ENCODE measurements at places on chromosomes 3 and 15.

GRCh38 chr3:31692751-31693150 is 160.0 kb downstream of the STT3B start:
- no peak for DNase-seq

GRCh38 chr15:57566834-57567233 is 24.9 kb upstream of the MYZAP start:
- peak; percentile 70 for DNase-seq

- no peak for DNase-seq
Observed at GRCh38 chr3:28669870-28670269, 321.2 kb upstream of the AZI2 start.

GRCh38 chr15:49832511-49832910 is 211.7 kb downstream of the DTWD1 start:
- DNase-seq: peak; percentile 52

DNA sequence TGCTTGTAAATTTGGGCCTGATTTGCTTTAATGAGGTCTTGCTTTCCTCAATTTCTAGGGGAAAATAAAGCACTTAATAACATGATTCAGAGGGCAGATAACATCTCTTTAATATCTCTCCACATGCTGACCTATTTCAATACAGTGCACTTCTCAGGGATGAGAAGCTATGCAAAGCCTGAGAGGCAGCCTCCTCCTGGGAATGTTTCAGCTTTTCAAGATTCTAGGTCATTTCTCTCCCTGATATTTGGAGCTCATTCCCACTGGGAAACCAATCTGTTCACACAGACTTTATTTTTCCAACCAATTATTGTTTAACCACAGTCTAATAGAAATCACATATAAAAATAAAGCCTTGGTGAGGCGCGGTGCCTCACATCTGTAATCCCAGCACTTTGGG is 67.0 kb upstream of the LSAMP start:
- DNase-seq: no peak

- no peak for DNase-seq
Observed at GRCh38 chr3:54020436-54020835, 101.9 kb upstream of the CACNA2D3 start.

DNA sequence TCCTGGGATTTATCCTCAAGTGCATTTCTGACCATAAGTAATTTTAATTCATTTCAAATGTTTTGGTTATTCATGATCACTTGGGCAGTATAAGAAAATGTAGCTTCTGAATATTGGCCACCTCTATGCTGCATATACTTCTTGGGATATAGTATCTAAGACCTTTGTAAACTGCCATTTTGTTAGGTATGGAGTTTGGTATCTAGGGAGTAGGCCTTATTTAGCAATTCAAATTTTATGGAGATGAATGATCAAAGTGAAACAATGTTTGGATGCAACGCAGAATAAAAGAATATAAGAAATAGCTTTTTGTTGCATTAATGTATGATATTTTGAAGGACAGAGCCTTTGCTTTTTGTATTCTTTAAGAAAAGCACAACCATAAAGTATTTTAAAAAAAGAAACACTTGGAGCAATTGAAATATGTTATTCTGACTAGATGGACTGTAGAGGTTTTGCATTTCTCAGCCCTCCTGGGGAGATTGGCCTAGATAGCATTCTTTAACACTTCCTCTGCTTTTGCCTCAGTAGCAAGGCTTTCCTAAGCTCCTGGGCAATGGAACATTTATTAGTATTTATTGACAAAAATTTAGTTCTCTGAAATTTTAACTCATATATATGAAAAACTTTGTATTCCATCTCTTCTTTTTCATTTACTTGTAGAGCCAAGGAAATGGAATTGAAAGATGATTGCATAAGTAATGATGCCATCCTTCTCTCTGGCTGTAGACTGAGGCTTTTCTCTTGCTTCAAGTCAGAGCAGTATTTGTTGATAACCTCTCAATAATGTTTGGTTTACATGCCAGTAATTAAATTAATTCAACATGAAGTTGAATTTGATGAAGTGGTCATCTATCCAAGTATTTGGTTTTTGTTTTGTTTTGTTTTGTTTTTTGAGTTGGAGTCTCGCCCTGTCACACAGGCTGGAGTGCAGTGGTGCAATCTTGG is 61.8 kb upstream of the UTS2B start:
- no peak for DNase-seq

GRCh38 chr3:188683032-188683521 is 488.7 kb upstream of the TPRG1 start:
- peak; percentile 59 for DNase-seq

- no peak for DNase-seq
Observed at GRCh38 chr15:25800761-25801515, 62.2 kb downstream of the ATP10A start.

- no peak for DNase-seq
Observed at GRCh38 chr3:107637416-107638183, 114.8 kb downstream of the BBX start.

GRCh38 chr15:35196273-35196672 is 111.2 kb upstream of the NANOGP8 start:
- no peak for DNase-seq

DNA sequence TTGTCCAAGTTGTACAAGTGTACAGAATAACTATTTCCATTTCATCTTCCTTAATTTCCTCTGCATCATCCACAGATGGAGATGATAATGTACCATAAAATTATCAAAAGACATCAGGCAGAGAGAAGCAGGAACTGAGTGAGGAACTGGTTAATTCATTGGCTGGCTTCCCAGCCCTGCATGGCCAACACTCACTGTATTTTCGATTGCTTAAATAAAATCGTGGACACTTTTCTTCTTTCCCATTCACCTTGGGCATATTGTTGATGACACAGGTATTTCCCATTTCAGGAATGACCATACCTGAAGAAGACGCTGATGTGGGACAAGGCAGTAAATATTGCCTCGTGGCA is 144.2 kb upstream of the ABHD17C start:
- peak; percentile 39 for DNase-seq

DNA sequence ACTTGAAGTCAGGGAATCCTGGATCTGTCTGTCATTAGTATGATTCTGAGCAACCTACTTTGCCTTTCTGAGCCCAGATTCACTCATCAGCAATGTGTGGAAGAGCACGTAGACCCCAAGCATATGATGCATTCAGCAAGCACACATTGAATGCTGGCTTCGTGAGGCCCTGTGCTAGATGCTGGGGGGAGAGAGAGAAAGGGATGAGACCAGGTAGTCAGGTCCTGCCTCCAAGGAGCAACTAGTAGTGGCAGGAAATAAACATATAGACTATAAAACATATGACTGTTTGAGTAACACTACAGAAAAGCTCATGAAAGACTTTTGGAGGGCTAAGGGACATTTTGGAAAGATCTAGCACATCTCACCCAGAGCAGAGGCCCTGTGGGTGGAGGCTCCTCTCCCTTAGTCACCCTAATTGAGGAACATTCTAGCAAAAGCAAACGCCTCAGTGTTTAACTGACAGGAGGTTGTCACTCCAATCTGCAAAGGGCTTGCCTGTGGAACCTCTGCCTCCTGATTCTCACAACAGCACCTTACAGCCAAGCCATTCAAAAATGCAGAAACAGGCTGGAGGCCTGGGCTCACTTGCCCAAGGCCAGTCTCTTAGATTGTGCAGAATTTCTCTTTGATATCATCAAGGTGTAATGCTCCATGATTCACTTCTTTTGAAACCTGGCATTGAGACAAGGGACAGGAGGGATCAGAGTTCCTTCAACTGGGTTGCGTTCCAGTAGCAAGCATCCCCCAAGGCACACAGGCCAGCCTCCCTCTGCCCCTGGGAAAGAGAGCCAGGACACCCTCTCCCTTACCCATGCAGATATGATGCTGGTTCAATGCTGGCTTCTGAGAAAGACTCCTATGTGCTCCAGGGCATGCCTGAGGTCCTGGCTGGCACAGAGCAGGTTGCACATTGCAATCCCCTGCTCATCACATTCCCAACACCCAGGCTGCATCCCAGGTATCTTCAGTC is 26.1 kb downstream of the STARD5 start:
- DNase-seq: peak; percentile 17

DNA sequence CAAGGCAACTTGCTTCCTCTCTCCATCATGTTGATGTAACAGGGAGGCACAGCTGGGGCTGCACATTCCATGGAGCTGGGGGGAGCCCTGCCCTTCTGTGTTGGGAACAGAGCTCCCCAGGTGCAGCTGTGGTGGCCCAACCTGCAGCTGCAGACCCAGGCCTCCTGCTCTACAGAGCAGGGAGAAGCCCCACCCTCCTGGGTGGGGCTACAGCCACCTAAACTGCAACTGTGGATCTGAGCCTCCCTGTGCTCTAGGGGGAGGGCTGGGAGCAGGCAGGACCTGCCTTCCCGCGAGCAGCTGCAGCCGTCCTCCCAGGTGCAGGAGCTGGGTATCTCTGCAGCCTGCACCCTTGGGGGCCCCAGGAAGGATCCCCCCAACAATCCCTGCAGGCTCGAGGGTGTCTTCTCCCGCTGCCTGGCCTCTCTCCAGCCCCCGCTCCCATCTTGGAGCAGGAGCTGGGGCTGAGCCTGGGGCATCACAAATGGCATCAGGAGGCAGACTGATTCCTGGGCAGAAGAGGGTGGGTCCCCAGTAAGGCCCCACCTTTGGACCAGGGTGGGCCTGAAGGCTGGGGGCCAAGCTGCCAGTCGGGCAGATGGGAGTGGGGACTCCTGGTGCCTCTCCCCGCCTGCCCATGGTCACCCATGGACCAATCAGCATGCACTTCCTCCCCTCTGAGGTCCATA is 7.4 kb downstream of the LRRC58 start:
- no peak for DNase-seq

DNA sequence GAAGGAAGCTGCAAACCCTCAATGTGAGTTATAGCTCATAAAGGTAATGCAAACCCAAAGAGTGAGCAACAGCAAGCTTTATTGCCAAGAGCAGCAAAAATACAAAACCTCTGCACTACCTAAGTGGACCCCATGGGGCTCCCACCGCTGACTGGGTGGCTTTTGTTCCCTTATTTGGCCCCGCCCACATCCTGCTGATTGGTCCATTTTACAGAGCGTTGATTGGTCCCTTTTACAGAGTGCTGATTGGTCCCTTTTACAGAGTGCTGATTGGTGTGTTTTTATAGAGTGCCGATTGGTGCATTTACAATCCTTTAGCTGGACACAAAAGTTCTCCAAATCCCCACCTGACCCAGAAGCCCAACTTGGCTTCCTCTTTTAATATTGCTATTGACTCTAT is 154.5 kb upstream of the NSMCE3 start:
- no peak for DNase-seq

GRCh38 chr15:50542887-50543210 is 3.6 kb downstream of the USP50 start:
- DNase-seq: no peak

- no peak for DNase-seq
Observed at GRCh38 chr3:128555098-128555825, 62.3 kb upstream of the GATA2 start.

GRCh38 chr15:97976766-97977503 is 16.4 kb downstream of the ARRDC4 start:
- DNase-seq: peak; percentile 67

GRCh38 chr15:73952913-73953750 is 26.9 kb downstream of the LOXL1 start:
- peak; percentile 13 for DNase-seq

DNA sequence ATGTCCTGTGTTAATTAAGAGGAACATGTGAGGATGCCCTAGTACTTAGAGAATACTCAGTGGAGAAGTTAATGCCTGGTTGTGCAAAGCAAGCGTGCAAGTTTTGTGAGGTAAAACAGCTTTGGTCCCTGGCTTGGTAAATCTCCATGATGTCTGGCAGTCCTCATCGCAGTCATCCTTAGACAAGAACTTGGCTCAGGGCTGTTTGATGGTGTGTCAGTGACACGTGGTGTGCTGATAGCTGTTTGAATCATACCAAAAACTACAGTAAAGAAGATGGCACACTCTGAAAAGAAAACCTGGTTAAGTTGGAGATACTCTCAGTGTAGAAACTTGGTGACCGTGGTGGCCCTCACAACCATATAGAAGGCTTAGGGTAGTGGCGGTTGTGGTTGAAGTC is 361.7 kb downstream of the FEZF2 start:
- no peak for DNase-seq
